ENCODE measurements at places on chromosomes 11 and 22.

GRCh38 chr11:19429108-19429760 lies 188.5 kb upstream of the E2F8 start:
- DNase-seq, result no peak

DNA sequence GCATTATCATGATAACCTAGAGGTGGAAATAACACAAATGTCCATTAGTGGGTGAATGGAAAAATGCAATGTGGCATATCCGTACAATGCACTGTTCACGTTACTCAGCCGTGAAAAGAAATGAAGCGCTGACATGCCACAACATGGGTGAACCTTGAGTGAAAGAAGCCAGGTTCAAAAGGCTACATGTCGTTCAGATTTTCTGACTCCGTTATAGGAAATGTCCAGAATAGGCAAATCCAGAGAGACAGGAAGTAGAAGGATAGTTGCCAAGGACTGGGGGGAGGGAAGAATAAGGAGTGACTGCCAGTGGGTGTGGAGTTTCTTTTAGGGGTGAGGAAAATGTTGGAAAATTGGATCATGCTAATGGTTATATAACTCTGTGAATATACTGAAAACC lies 133.8 kb downstream of the ATXN10 start:
- DNase-seq, result no peak

DNA sequence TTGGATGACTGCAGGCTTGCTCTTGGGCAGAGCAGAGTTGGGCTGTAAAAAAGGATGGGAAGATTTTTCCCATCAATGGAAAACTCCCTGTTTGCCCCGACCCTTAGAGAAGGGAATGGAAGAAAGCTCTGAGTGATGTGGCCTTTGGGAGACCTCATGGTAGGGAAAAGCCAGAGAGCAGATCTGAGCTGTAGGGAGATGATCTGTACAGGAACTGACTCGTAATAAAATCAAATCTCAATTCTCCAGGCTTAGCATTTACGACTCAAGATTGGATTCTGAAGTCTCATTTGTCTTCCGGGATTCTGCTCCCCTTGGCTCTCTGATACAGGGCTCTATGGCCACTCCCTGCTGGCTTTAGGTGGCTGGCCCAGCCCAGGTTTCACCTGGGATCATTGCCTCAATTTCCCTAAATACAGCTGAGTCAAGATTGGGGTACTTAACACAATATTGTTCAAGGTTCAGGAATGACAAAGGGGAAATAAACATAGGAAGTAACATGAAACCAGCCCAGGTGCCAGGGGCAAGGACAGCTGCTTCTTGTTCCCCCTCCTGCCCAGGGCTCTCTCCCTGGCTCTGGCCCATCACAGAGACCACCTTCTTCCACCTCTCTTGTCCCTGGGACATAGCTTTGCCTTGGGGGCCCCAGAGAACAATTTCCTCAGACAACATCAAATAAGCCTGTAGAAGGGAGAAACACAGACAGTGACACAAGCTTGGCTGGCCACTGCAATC lies 38.4 kb upstream of the THY1 start:
- no peak for DNase-seq

- no peak for DNase-seq
These were observed 4.6 kb downstream of the SOX10 start for GRCh38 chr22:37979782-37980181.

DNA sequence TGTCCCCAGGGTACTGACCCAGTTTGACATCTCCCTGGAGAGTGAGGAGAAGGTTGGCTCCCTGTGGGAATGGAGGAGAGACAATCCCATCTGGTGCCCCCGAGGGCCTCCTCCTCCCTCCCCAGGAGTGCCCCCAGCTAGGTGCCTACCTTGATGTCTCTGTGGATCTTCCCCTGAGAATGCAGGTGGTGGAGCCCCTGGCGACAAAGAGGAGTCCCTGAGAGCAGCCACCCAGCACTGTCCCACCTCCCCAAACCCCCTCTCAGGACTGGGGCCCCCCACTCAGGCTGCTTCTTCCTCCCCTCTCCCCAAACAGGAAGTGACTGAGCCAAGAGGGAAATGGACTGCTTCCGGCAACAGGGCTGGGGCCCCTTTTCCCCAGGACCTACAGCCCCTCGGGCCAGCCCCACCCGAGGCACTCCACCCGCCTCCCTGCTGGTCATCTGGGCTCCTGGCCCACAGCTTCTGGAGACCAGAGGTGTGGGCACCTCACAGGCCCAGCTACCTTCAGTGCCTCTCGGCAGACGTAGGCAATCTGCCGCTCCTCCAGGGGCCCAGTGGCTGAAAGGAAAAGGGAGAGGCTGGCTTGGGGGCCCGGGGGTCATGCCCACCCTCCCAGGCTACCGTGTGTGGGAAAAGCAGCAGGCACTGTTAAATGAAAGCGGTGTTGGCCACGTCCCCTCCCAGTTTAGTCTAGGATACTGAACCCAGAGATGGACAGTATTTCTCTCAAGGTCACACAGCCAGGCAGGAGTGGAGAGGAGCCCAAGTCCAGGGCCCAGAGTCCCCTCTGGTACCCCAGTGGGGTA lies 1.2 kb downstream of the MAP4K2 start:
- no peak for DNase-seq

DNA sequence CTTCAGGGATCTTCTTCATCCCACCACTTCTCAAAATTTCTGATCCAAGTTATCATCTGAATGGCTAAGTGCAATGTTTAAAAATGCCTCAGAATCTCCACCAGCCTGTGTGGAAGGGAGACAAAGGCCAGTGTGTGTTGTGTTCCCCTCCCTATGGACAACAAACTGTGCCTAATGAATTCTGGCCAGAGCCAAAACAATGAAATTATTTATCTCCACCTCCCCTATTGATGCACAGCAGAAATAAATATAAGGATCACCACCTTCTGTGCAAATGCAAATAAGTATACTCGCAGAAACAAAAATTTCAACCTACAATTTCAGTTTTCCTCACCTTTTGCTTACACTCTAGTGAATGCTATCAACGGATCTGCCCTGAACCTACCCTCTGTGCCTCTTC lies 75.8 kb downstream of the GAB2 start:
- DNase-seq, result no peak

- DNase-seq, result no peak
These were observed 9.7 kb downstream of the TNRC6B start for GRCh38 chr22:40187389-40187788.

GRCh38 chr11:35751664-35752061 lies 89.1 kb downstream of the TRIM44 start:
- no peak for DNase-seq

- no peak for DNase-seq
These were observed 1630.1 kb upstream of the TENM4 start for GRCh38 chr11:81070948-81071347.

- DNase-seq, result no peak
These were observed 183.9 kb downstream of the CEP164 start for GRCh38 chr11:117511483-117511930.

DNA sequence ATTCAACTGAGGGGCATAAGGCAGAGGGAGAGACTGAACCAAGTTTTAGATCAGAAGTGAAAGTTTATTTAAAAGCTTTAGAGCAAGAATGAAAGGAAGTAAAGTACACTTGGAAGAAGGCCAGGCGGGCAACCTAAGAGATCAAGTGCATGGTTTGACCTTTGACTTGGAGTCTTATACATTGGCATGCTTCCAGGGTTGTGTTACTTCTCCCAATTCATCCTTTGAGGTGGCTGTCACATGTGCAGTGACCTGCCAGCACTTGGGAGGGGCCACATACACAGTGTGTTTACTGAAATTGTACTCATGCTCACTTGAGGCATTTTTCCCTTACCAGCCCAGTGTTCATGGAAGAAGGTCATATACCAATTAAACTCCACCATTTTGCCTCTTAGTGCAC lies 30.4 kb downstream of the CYP2R1 start:
- DNase-seq, result no peak
